ENCODE measurements at places on chromosomes 2 and 18.

DNA sequence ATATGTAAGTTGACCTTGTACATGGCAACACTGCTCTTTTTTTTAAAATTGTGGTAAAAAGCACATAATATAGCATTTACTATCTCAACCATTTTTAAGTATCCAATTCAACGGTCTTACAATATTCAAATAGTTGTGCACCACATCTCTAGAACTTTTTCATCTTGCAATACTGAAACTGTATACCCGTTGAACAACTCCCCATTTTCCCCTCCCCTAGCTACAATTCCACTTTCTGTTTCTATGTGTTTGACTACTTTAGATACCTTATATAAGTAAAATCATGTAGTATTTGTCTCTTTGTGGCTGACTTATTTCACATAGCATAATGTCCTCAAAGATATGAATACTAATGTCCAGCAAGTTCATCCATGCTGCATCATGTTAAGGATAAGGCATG, 452.1 kb downstream of the TXNL1 start:
- DNase-seq = no peak

DNA sequence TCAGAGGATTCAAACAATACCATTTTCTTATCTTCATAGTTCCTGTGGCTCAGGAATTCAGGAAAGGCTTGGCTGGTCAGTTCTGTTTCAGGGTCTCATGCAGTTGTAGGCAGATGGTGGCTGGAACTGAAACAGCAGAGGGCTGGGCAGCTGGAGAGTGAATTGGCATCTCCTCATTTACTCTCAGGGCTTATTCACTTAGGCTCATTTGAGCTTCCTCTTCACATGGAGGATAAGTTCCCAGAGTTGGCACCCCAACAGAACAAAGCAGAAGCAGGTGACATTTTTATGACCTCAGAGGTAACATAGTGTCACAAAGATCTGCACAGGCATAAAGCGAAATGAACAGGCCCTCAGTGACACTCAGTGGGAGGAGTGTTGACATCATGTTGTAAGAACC, 66.1 kb downstream of the RBBP8 start:
- DNase-seq = no peak

DNA sequence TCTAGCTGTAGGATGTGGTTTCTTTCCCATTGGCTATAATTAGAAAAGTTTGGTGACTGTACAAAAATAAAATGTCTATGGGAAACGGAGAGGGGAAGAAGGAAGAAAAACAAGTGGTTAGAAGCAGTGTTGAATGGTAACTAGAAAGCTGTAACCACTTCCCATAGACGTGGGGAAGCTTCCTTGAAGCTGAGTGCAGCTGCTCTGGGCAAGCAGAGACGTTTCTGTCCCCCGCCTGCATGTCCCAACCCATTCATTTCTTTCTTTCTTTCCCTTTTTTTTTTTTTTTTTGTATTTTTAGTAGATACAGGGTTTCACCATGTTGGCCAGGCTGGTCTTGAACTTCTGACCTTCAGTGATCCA, 367.8 kb upstream of the HS6ST1 start:
- no peak for DNase-seq

DNA sequence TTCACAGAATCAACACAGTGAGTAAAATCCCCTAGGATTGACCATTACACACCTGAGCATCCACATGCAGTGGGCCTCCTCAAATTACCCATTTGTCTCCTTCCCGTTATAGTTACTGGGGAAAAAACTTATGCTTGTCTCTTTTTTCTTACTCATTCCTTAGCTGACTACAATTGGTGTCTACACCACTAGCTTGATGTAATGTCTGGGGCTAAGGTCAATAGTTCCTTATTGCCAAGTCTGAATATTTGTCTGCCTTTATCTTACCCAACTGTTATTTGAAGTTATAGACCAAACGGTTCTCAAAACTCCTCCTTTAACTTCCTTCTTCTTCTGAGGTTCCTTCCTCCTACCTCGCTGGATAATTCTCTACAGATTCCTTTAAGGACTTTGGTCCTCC, 41.9 kb upstream of the TMEM17 start:
- no peak for DNase-seq

GRCh38 chr18:44942073-44942472, 261.4 kb downstream of the SETBP1 start:
- no peak for DNase-seq

DNA sequence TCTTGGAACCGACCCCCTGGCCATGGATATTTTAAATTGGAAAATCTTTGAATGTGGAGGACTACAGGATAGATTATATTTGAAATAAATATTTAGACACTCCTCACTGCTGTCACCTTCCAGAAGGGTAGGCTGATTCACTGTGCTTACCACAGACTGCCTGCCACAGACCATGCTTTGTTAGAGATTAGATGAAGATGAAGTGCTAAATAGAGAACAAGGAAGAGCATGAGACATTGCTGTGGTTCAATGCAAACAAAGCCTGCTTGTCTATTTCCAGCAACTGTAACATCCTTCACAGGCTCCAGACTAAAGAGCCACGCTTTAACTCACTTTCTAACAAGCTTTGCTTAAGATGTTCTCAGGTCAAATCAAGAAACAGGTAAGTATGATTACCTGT, 81.0 kb upstream of the TMEM17 start:
- no peak for DNase-seq

GRCh38 chr2:74877781-74878433, 44.0 kb downstream of the HK2 start:
- DNase-seq = no peak

DNA sequence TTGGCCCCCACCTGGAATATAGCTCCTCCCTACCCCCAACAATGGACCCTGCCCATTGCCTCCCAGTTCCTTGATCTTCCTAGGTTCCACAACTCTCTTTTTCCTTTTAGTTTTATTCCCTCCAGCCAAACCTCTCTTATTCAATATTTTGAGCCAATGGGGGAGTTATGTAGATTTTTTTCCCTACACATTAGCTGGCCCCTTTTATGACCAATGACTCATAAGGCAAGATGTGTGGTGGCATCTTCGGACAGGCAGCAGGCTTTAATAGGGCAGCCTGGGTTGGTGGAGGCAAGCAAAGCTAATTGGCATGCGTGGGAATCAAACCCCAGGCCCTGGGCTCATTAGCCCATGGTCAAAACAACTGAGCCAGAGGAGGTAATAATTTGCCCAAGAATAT, 9.2 kb downstream of the GRP start:
- DNase-seq = no peak

- no peak for DNase-seq
Measured at GRCh38 chr2:113962692-113963480, 73.0 kb downstream of the ACTR3 start.

DNA sequence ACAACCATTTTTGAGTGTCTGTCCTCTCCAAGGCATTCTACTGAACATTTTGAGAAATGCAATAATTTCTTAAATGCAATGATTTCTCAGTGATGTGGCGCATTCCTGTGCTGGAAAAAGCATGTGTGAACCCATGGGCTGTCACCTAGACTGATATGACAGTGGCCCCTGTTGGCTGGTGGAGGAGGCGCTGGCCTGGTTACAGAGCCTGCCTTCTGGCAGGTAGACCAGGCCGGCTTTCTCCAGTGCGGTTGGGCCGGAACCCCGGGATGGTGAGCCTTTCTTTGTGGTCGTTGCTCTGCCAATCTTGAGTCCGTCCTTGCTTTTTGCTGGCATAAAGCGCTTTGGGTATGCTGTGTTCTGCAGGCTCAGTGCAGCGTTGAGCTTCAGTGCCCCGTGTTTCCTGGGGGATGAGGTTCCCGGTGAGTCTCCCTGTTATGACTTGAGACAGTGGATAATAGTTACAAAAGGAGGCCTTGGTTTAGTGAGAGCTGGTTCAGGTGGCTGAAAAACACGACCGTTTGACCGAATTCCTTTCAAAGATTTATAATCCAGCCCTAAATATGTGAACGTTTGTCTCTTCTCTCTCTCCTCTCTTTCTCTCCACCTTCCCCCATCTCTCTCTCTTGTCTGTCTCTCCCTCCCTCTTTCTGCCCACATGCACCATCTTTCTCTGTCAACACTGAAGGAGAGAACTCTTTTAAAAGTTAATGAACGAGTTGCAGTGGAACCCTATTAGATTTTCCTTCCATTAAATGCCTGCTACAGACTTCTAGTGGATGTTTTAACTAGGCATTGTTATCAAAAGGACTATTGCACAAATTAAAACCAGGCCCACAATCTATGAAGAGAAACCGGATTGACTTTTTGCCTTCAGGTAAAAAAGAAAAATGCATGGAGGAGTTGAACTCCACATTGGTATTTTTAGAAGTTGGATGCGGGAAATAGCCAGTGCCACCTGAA, 34.0 kb downstream of the TSHZ1 start:
- DNase-seq = no peak

GRCh38 chr2:19898592-19899329, 3.0 kb downstream of the TTC32 start:
- no peak for DNase-seq

DNA sequence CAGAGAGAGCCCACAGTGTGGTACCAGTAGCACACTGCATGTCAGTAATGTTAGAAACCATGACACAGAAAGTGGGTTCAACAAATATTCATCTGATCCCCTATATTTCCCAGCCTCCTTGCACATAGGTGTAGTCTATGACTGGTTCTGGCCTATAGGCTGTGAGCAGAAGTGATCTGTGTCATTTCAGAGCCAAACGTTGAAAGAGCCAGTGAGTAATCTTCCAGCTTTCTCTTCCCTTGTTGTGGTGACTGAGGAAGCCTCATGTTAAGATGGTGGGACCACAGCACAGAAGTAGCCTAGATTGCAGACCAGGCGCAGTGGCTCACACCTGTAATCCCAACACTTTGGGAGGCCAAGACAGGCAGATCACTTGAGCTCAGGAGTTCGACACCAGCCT, 4.1 kb downstream of the TMEM237 start:
- DNase-seq = no peak

Data from stimulated activated CD4-positive, alpha-beta T cell treated with anti-CD3 and anti-CD28 coated beads, Interleukin-15, amount 100 ng/mL, for 24 hours (primary cell).